ENCODE measurements at places on chromosomes 13 and 19. TPM values are rescaled to one million over a fixed set of nuclear protein-coding genes. Genes with fewer than 3 reads are reported as not detected.

OR4F17 gene
- total RNA-seq, result not detected

DNA sequence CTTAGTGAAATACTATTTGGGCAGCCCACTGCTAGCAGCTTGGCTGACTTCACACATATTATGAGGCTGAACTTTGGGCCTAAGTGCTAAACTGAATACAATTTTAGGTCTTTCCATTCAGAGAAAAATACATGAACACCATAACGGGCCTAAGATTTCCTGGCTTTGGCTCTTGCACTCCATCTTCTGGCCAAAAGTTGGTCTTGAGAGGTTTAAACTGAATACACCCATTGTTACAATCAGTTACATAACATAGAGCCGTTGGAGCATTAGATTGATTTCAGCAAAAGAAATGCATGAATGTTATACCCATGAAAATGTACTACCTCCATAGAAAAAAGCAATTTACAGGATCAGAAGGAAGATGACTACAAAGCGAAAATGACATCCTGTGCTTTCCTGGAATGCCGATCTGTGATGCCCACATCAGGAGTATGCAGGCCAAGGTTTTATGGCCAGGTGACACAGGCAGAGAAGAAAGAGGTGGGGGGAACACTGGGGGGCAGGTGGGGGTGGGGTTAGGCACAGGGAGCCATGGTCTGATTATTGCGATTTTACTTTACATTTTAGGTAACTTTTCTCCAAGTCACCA, 11.1 kb upstream of the SHISA2 start:
- peak; percentile 55 for DNase-seq

DNA sequence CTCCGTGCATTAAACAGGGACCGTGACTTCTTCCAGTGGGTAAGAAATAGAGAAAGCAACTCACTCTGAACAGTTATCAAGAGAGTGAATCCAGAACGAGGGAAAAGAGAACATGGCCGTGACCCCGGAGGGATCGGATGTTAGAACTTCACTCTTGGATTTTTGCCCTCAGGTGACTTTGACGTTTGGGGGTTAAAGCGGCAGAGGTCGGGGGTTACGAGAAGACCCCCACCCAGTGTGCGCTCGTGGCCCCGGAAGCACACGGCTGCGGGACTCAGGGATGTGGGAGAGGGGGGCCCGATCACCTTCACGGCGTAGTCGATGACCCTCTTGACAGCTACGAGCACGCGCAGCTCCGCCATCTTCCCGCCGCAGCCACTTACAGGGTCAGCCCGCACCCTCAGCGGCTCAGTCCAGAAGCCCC, at the start of gene ETFB:
ETFB (minus strand) TSS at position 424 of the 424 bp plus-strand sequence; CDS start at position 362, 62 bp downstream.
- no peak for DNase-seq

MAG gene
- not detected for total RNA-seq

DNA sequence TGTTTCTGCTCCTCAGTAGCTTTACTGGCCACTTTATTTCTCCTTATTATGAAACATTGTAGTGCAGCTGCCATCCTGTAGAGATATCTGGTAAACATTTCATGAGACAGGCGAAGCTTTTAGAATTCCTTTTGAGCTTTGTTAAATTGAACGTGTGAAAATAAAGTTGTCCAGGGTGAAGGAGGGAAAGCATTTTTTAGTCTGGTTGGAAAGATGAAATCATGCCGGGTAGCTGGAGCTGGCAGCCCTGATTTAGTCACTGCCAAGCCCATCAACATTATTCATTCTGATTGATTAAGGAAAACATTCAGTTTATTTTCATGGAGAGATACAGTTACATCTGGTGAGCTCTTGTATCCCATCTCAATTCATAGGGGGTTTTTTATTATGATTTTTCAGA, 326.2 kb upstream of the GPC6 start:
- no peak for DNase-seq

DNA sequence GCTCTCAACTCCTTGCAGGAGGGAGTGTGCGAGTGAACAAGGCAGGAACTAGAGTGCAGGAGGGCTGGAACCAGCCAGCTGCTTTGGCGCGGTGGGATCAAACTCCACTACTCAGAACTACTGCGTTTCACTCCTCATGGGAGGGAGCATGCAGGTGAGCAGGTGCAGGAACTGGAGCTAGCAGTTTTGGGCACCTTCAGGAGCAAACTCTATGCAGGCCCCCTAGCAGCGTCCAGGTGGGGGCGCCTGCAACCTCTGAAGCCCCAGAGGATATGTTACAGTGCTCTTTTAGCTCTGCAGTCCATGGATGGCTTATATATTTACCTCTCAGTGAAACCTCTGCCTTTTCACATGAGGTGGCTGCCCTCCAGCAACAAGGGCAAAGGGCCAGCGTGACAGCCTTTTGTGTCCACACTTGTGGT, 1303.4 kb downstream of the PCDH9 start:
- DNase-seq, result no peak

GRCh38 chr19:8988204-8988603, 22.0 kb downstream of the MUC16 start:
- DNase-seq, result no peak

TRAPPC2B gene
- total RNA-seq, result 36.7 TPM

- DNase-seq, result no peak
These were observed 74.7 kb downstream of the GADD45B start for GRCh38 chr19:2550431-2551171.

DNA sequence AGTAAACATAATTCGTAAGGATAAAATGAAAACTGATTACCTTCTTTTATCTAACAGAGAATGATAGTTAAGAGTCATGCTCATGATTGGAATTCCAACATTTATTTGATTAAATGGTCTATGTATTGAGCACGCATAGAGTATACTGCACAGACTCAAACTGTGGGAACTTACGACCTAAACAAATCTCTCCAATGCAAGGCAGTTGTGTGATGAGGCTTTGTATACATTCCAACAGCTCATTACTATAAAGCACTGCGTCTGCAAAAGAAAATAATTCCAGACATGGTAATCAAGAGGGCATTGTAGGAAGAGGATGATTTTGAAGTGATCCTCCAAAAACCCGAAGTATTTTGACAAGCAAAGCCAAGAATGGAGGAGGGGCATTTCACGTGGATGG, 169.5 kb downstream of the NUFIP1 start:
- DNase-seq, result no peak

DNA sequence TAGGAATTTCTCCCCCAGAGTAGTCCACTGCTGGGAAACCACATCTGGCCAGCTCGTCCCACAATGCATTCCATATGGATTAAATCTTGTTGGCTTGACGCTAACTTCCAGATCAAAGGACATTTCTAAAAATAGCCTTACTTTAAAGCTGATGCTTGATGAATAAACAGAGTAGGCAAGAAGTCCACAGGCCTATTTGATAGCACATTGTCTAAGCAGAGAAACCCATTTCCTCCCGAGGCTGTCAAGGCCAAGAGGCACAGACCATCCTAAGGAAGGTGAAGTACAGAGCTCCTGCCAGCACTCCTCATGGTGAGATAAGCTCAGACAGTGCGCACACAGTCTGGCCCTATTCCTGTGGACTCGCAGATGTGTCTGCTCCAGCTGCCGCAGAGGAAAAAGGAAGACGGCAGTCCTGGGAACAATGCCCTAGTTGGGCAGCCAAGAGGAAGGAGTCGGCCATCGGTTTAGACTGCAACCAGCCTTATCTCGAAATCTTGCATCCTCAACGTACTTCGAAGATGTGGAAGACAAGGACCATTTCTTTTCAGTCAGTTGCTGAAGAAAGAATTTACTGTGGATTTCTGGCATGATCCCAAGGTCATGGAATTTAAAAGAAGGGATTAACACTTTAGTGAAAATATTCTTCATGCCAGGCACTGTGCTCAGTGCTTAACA, 156.8 kb downstream of the RGCC start:
- no peak for DNase-seq

DNA sequence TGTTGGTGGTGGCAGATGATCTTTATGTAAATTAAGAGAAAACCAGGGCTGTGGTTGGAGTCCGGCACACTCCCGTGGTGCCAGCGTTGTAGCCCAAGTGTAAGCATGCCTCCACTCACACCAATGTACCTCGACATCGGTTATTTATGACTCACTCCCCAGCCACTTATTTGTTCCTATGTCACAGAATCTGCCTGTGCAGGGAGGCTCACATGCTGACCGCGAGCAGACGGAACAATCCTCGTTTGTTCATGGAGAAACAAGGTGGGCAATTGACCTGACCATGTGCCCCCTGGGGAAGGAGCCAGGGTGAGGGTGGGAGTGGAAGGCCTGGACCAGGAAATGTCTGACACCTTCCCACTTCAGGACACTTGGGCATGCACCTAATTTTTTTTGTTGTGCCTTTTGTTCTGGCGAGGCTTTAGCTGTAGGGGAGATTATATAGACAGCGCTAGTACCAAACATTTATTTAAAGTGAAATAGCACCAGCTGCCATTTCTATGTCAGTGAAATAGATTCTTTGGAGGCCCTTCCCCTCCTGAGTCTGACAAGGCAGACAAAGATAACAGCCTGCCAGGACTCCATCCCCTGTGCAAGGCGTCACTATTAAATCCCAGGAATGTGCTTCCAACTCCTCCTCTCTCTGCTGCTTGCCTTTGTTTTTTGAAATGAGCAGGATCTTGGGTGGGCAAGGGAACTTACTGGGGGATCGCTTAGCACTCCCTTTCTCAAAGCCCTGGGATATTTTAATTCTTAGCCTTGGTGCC, 394.2 kb downstream of the FGF9 start:
- DNase-seq, result no peak

ZNF208 gene
- total RNA-seq, result 7.3 TPM

DNA sequence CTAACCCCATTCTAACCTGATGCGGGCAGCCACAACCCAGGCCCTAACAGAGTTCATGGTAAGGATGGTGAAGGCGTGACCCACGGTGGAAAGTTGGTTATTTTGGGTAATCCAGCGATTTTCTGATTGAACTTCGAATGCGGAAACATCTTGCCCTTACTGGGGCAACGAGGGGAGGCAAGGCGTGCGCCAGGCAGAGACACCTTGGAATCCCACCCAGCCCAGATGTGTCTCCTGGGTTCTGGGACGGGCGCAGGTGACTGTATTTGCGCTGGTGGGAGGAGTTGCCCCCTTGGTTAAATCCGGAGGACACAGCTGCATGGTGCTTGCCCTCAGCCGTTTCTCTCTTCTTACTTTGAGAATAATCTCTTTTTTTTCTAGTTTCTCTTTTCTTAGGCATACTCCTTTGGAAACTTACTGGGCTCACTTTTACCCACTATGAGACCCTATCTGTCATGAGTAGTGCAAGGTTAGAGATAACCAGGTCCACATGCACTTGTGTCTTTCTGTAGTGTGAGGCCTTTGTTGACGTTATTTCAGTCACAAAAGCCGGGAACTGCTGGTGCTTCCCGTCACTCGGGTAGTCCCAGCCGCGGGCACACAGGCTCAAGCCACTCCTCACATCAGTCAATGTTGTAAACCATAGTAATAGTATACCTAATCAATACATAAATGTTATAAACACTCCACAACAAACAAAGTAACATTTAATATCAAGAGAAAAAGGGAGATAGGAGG, 81.5 kb downstream of the ATP11A start:
- DNase-seq, result no peak

WTIP gene
- 20.4 TPM for total RNA-seq

DNA sequence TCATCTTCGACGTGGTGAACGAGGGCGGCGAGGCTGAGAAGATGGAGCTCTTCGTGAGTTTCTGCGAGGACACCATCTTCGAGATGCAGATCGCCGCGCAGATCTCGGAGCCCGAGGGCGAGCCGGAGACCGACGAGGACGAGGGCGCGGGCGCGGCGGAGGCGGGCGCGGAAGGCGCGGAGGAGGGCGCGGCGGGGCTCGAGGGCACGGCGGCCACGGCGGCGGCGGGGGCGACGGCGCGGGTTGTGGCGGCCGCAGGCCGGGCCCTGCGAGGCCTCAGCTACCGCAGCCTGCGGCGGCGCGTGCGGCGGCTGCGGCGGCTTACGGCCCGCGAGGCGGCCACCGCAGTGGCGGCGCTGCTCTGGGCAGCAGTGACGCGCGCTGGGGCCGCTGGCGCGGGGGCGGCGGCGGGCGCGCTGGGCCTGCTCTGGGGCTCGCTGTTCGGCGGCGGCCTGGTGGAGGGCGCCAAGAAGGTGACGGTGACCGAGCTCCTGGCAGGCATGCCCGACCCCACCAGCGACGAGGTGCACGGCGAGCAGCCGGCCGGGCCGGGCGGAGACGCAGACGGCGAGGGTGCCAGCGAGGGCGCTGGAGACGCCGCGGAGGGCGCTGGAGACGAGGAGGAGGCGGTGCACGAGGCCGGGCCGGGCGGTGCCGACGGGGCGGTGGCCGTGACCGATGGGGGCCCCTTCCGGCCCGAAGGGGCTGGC, 52.6 kb downstream of the MAP4K1 start:
- DNase-seq, result no peak

DNA sequence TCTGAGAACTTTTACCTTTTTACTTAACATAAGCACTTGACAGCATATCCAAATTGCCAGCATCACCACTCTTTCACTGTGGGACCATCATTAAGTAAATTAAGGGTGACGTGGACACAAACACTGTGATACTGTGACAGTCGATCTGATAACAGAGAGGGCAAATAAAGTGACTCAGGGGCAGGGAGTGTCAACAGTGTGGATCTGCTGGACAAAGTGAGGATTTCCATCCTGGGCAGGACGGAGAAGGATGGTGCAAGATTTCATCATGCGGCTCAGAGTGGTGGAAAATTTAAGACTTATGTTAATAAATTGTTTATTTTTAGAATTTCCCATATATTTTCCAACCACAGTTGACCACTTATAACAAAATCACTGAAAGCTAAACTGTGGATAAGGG, 60.0 kb upstream of the WDFY2 start:
- no peak for DNase-seq

DNA sequence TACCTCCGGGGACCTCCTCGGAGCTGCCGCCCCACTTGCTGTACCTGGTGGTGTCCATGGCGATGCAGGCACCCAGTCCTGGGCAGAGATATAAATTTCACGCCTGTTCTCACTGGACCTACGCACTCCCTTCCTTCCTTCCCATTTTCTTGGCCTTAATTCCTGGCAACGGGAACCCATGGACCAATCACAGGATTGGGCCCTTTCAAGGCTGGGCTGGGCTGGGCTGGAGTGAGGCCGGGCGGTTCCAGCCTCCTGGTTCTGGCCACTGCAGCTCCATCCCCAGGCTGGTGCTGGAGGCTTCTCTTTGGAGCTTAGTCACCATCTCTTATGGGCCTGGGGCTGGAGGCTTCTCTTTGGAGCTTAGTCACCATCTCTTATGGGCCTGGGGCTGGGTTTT, at the start of gene CLEC4G:
CLEC4G (minus strand) TSS at position 66 of the 400 bp plus-strand sequence; CDS start at position 58, 8 bp downstream.
- DNase-seq, result no peak

DNA sequence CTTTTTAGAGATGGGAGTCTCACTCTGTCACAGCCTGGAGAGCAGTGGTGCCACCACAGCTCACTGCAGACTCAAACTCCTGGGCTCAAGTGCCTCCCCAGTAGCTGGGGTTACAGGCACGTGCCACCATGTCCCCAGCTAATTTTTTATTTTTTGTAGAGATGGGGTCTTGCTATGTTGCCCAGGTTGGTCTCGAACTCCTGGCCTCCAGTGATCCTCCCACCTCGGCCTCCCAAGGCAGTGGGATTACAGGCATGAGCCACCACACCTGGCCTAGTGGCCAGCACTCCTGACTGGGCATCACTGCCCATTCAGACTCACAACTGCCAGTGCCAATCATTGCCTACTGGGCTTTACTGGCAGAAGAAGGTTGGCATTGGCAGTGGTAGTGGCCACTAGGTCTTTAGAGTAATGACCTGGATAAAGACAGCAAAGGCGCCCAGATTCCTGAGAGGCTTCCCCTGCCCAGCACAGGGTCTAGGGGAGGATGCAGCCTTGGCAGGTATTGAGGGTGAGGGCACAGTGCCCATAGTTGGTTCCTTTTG, 26.8 kb upstream of the SLC7A10 start:
- DNase-seq, result no peak

LGALS13 gene
- total RNA-seq, result 0.82 TPM

CABP5 gene
- total RNA-seq, result not detected

- DNase-seq, result no peak
These were observed 169.1 kb downstream of the SHISA2 start for GRCh38 chr13:25882466-25883357.

POMP gene
- total RNA-seq, result 46.5 TPM

Measured in frontal cortex (tissue), 4 donors.